ENCODE measurements at places on chromosomes 6 and 20. TPM values are rescaled to one million over a fixed set of nuclear protein-coding genes. Genes with fewer than 3 reads are reported as not detected.

The NKAIN2 gene
- total RNA-seq, result not detected

The PPP1R14C gene
- total RNA-seq, result 3.4 TPM

The RIMS1 gene
- 9.7 TPM for total RNA-seq

The SLC17A1 gene
- 0.51 TPM for total RNA-seq

DNA sequence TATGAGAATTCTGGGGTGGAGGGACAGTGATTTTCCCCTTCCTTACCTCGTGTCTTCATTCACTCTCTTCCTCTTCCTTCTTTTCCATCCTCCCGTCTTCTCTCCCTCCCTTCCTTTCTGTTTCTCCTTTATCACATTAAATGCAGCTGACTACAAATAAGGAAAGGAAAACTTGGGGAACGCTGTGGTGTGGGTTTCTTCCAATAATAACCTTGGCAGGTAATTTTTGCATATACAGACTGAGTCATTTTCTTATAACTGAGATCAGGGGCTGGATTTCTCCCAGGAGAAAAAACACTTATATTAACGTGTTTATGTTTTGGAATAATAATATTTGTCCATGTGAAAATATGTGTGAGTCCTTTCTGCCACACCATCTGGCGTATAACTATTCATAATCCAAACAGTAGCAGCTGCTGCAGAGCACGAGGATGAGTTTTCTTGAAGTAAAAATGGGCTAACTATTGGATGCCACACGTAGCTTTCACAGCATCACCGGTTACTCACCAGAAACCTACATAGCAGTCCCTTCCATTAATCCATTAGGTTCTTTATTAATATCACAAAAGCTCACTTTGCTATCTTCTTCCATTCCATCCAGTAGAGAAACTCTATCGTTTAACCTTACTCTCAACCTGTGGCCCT lies 139.2 kb upstream of the SASH1 start:
- DNase-seq, result no peak

DNA sequence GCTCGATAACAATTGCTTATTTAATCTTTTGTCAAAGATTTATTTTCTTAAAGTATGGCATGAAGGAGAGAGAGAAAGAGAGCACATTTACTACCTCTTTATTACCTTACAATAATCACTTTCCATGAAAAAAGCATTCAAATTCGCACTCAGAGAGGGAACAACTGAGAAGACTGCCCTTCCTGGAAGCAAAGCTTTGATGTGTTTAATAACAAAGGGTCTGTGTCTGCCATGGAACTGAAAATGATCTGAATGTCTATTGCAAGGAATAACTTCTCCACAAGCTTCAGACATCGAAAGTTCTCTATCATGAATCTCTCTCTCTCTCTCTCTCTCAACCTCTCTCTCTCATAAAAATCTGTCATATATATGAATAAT lies 308.9 kb downstream of the HDGFL1 start:
- no peak for DNase-seq

DNA sequence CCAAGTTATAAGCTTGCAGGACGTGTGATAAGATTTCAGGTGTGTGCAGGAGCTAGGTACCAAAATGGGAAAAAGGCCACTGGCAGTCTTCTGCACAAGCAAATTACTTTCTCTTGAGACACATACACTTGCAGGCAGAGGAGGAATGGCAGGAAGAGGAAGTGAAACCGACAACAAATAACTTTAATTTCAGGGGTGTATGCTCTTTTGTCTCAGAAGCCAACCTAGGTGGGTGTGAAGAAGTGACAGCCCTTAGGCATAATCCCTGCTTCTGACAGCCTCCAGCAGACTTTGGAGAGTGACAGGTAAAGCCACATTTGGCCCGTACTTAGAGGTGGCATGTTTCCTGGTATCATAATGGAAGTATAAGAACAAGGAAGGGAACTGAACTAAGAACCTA lies 118.8 kb upstream of the TRAF3IP2 start:
- no peak for DNase-seq

GRCh38 chr6:4164117-4164442 lies 28.7 kb upstream of the ECI2 start:
- DNase-seq, result no peak

DNA sequence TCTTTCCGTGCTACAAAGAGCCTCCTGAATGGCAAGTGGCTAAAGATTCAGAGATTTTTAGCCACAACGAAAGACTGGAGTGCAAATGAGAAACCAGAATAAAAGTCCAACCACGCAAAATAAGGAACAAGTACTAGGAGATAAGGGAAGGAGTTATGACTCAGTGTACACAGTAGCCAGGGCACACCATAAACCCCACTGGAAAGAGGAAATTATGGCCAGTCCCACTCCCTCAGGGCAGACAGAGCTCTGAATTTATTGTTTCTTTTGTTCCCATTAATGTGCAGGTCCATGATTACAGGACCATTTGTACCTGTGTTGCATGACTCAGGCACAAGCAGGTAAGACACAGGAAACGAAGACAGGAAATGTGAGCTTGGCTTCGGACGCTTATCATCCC lies 150.3 kb upstream of the PREP start:
- peak; percentile 43 for DNase-seq

DNA sequence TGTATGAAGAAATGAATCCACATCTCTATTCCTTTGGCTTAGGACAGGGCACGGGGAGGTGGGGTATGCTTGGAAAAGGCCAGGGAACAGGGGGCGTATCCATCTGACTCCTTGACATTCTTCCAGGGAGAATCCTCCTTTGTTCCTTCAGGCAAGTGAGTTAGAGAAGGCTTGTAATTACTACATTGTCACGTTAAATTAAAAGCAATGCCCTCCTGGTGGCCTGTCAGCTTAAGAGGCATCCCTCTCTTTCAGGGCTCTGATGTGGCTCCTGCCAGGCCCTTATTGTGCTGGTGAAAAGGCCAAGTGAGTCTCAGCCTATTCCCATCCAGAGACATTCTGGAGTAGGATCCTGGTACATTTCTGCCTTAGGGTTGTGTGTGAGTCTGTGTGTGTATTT lies 128.3 kb downstream of the FOXA2 start:
- no peak for DNase-seq

GRCh38 chr6:169158174-169158573 lies 95.5 kb downstream of the THBS2 start:
- no peak for DNase-seq

- no peak for DNase-seq
Observed at GRCh38 chr20:63122626-63123025, 93.3 kb downstream of the YTHDF1 start.

DNA sequence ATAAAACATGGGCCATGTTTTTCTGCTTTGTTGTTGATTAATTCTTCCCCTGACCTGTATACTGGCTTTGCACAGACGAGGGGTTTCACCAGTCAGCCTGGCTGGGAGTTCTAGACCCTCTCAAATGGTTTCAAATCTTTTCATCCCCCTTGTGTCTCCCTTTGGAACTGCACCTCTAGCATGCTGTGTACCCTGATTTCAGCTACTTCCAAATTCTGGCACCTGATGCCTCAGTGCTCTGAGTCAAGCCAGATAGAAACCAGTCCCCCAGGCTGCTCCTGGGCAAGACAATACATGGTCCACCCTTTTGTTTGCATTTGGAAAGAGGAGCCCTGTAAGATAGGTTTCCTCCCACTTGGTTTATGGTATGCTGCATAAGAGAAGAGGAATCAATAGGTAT lies 290.2 kb downstream of the BTBD3 start:
- no peak for DNase-seq

- DNase-seq, result no peak
Observed at GRCh38 chr20:24657878-24658620, 188.6 kb downstream of the SYNDIG1 start.
